Stimulated activated CD8-positive, alpha-beta memory T cell treated with anti-CD3 and anti-CD28 coated beads, Interleukin-7, amount 100 ng/mL, for 1 hour (primary cell): ENCODE measurements at places on chromosomes 11 and 22.
A peak's percentile ranks its signal among the peaks of the same experiment; 100 is the strongest.

DNA sequence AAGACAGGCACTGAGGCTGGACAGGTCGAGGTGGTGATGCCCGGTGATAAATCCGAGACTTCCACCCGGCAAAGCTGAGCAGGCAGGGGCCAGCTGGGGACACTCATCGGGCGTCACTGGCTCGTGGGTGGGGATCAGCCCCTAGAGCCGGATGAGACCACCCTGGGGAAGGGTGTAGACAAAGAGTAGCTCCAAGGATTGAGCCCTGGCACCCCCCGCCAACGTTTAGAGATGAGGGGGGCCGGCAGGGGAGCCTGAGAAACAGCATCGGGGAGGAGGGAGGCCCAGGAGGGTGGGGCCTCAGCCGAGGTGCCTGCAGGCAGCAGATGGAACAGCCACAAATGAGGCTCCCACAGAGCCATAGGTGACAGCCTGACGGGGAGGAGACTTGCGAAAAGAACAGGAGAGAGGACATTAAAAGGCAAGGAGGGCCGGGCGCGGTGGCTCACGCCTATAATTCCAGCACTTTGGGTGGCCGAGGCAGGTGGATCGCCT is 27.4 kb upstream of the CBX7 start:
- DNase-seq = no peak

- DNase-seq = no peak
Observed at GRCh38 chr11:88354912-88355311, 17.4 kb upstream of the CTSC start.

DNA sequence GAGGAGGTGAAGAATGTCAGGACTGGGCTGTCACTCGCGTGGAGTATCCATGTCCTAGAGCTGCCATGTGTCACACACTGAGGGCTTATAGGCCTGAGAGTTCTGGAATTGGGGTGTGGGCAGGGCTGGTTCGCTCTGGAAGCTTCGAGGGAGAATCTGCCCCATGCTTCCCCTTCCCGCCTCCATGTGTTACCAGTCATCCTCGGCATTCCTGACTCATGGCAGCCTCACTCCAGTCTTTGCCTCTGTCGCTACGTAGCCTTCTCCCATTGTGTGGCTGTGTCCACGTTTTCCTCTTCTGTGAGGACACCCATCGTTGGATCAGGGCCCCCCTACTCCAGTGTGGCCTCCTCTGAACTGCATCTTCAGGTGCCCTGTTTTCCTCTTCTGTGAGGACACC is 301.2 kb downstream of the TBC1D22A start:
- DNase-seq = no peak

DNA sequence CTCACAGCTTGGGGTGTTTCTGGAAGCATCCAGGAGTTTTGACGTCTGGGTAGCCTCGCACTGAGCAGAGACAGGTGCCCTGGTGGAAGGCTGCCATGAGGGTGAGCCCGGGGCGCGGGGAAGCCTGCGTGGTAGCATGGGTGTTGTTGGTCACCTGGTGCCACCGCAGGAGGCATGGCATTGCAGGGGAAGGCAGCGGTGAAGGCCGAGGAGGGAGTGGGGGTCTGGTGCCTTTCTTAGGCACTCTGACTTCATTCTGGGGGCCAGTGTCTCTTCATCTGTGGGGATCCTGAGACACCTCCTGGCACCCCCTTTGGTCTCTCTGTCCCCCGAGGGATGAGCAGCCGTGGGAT is 271.2 kb downstream of the TBC1D22A start:
- no peak for DNase-seq

- DNase-seq = peak; percentile 13
Observed at GRCh38 chr11:65225279-65226102, 36.3 kb upstream of the POLA2 start.

GRCh38 chr11:34356130-34356529 is 1.7 kb downstream of the ABTB2 start:
- no peak for DNase-seq

DNA sequence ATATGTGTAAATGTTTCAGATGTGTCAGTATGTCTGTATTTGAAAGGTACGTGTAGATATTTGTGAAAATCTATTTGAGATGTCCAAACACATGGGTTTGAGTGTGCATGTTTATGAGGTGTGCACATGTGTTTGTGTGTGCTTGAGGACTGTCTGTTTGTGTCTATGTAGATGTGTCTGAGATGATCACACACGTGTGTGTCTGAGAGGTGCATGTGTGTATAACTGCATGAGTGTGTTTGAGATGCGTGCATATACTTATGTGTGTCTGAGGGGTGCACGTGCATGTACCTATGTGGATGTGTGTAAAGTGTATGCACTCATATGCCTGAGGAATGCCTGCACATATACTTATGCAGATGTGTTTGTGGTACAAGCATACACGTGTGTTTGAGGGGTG is 584.4 kb downstream of the BUD13 start:
- DNase-seq = no peak

DNA sequence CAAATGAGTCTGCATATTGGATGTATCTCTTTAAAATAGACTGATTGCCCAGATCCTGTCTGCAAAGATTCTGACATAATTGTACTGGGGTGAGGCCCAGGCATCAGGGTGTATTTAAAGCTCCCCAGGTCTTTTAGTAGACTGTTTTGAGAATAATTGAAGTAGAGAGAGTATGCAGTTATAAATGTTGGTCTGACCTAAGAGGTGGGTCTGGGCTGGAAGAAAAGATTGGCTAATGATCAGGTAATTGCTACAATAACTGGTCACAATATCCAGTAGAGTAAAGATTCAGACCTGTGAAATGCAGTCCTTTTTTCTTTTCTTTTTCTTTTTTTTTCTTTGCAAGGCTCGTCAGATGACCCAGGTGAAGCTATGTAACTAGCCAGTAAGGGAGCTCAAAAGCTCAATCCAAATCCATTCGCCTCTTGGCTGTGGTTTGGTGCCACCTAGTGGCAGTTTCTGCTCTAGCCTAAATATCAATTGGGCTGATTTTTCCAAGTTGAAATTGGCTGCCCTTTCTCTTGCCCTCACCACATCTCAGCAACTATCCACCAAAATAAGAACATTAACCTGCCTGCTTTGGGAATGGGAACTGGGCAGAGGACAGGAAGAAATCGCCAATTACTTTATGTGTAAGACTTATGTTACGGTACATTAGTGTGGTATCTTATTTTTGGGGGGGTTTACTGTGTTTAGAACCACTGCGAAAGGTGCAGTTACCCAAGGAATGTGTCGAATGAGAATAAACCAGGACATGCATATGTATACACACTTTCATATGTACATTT is 45.9 kb downstream of the ZNF143 start:
- DNase-seq = peak; percentile 58

GRCh38 chr11:125218336-125218735 is 53.8 kb downstream of the PKNOX2 start:
- DNase-seq = no peak

DNA sequence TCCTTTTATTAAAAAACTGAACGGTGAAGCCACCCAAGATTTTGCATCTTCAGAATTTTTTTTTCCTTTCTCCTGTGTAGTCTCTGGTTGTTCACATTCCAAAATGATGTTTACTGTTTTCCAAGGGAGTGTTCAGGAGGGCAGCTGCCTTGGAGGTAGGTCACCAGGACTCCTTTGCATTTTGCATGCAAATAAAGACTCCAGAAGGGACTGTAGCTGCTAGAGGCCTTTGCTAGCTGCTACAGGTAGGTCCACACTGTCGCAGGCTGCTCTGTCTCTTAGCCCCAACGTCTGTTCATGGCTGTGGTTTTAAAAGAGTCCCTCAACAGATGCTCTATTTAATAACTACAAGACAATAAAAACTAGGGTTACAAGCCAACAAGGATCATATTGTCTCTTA is 11.4 kb downstream of the CTSC start:
- DNase-seq = no peak

- DNase-seq = no peak
Observed at GRCh38 chr22:19905347-19906276, 36.0 kb upstream of the COMT start.

GRCh38 chr11:1827095-1827813 is 7.5 kb upstream of the SYT8 start:
- no peak for DNase-seq

GRCh38 chr22:31210556-31211421 is 1.3 kb upstream of the LIMK2 start:
- no peak for DNase-seq

GRCh38 chr22:46162285-46162684 is 12.0 kb downstream of the PPARA start:
- no peak for DNase-seq

- DNase-seq = no peak
Observed at GRCh38 chr22:36467042-36467810, 14.2 kb downstream of the TXN2 start.

- DNase-seq = no peak
Observed at GRCh38 chr11:112564228-112564955, 303.7 kb upstream of the PLET1 start.

GRCh38 chr11:116180806-116181600 is 591.8 kb downstream of the BUD13 start:
- no peak for DNase-seq

GRCh38 chr11:68211546-68211945 is 1.6 kb downstream of the KMT5B start:
- no peak for DNase-seq

DNA sequence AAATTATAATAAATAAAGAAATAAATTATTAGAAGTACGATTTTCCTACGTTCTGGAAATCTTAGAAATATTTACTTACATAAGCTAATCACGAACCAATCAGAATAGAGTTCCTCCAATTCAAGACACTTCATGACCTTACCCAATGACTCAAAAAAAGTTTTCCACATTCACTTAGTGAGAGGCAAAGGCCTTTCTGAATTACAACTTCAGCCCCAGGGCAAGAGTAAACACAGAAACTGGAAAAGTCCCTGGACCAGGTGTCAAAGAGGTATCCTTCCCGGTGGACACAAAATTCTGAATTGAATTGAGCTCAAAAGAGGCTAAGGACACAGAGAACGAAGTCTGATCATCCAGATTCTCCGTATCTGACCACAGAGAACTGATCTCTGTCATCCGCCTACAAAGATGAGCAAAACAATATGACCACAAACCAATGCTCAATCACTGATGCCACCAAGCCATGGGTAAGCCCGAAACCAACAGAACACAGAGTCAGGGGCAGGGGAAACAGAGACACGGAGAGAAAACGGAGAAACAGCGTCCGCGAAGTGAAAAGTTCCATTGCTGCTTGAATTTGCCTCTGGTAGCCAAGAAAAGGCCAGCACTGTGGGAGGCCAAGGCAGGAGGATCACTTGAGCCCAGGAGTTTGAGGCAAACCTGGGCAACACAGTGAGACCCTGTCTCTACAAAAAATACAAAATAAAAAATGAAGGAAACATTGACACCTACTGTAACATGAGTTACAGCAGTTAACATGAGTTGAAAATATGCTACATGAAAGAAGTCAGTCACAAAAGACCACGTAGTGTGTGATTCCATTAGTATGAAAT is 6.8 kb downstream of the BID start:
- no peak for DNase-seq

GRCh38 chr11:76362716-76363115 is 18.2 kb downstream of the THAP12 start:
- no peak for DNase-seq

DNA sequence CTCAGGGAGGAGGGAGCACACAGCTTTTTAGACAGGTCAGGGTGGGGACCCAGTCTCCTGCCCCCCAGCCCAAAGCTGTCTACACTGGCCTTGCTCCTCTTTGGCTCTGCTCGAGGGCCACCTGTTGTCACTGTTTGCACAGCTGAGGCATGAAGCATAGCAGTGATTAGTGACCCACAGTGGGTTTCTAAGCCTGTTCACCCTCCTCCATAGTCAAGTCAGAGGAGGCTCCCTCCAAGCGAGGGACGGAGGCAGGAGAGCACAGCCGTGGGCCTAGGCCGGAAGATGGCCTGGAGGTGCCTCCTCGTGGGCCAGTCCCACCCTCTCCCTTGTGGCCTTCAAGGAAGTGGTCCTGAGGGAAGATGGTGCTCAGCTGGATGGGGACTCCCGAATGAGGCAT is 241.1 kb downstream of the GRIK4 start:
- DNase-seq = no peak

GRCh38 chr11:66080055-66080817 is 10.2 kb downstream of the PACS1 start:
- peak; percentile 50 for DNase-seq

DNA sequence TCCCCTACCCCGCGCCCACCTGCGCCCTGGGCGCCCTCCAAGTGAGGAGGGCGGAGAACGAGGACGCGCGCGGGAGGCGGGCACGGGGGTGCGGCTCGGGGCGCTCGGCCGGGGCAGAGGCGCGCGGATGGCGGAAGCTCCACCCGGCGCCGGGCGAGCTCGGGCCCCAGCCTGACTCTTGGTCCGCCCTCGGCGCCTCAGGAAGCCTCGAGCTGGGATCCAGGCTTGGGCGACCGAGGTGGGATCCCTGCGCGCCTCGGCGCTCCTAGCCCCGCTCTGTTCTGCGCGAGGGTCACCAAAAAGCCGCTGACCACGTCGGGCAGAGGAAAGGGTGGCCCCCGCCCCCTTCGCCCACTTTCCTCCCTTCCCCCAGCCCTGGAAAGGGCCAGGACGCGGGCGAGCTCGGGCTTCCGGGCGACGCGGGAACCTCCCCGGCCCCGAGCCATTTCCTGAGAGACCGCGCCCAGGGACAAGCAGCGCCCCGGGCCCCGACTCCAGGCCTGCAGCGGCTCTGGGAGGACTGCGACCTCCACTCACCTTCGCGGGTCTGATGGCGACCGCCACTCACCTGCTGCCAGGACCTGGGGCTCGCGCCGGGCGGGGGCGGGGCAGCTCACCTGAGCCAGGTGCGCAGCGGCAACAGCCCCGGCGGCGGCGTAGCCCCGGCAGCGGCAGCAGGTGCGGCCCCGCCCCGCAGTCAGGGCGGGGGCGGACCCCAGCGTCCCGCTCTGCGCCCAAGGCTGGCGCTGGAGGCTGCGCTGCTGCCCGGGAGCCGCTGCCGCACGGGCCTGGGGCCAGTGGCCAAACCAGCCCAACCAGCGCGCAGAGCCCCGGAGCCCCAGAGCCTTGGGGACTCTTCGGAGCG is 2.2 kb upstream of the SIGIRR start:
- DNase-seq = no peak

DNA sequence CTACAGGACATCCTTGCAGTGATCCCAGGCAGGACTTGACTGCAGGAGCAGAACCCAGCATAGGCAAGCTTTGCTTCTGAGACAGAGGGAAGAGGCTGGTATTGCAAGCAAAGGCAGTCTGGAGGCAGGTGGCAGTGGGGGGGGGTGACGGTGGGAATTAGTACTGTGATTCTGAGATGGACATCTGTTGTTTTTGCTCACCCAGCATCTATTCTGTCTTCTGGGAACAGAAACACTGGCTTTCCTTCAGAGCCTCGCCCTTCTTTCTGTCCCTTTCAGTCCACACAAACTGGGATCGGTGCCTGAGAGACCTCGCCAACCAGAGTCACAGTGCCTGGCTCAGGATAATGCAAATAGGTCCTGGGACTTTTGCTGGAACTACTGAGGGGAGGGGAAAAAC is 31.2 kb upstream of the RASL10A start:
- DNase-seq = no peak

GRCh38 chr22:34975721-34976120 is 90.2 kb upstream of the ISX start:
- no peak for DNase-seq

DNA sequence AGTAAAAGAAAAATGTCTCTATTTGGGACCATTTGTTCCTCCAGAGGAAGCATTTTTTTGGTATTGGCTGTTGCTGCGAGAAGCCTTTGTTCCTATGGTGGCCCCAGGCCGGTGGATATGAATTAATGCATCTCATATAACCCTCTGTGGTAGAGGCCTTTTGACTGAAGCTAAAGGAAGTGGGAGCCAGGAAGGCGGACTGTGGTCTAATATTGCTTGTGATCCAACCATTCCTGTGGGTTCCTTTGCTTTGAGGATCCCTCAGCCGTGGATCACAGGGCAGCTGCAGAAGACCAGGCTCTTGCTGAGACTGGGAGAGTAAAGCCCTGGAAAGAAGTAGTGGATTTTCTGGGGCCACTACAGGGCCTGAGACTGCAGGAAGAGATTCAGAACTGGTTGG is 68.3 kb upstream of the NAV2 start:
- no peak for DNase-seq

- no peak for DNase-seq
Observed at GRCh38 chr11:101945448-101945847, 29.1 kb upstream of the ANGPTL5 start.
